ENCODE measurements at places on chromosomes 4 and X.
A peak's percentile ranks its signal among the peaks of the same experiment; 100 is the strongest.

GRCh38 chrX:74383611-74384010, 37.7 kb upstream of the SLC16A2 start:
- peak; percentile 61 for DNase-seq

- peak; percentile 71 for DNase-seq
Observed at GRCh38 chrX:102863735-102864134, 73.3 kb upstream of the RAB40AL start.

DNA sequence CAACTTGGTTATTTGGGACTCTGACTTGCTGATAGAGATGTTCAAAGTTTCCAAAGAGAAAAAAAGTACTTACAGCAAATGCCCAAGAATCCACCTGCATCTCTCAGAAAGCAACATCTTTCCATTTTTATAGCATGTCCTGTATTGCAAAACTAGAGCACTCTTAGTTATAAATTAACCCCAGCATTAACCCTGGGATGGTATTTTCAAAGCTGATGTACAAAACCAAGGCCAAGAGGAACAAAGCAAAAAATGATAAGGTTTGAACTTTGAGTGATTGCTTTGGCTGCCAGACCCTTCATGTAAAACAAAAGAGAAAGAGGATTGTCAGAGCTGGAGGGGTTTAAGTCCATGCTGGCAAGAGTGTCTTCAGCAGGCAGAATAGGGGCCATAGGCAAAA, at the start of gene SERPINA7:
Gene SERPINA7, minus strand, starts transcription at position 103 of the 400 bp plus-strand sequence. CDS start 1,669 bp downstream, outside the sequence.
- no peak for DNase-seq

- DNase-seq, result no peak
Observed at GRCh38 chrX:109040057-109040456, 303.7 kb upstream of the IRS4 start.

DNA sequence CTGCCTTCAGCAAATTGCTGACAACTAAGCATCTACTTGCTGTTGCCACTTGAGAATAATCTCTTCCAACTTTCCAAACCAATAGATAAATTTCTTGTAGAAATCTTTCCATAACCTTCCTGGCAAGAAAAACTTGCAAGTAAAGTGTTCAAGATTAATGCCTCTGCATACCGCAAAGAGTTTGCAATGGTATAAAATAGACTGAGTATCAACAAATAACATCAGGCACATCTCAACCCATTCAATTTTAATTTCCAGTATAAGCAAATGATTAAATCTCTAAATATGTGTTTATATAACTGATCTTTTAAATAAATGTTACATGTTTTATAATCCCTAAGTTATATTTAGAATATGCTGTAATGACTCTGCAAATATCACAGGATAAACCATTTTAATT, 275.2 kb upstream of the AGA start:
- DNase-seq, result no peak

Measured in GM23248 (cell line).